Stimulated activated CD4-positive, alpha-beta T cell treated with anti-CD3 and anti-CD28 coated beads, Interleukin-1b, Interleukin-23, amount 100 ng/mL, for 1 hour (primary cell): ENCODE measurements at places on chromosomes 1 and 21.

GRCh38 chr1:173392895-173393658, 84.1 kb upstream of the PRDX6 start:
- DNase-seq = no peak

DNA sequence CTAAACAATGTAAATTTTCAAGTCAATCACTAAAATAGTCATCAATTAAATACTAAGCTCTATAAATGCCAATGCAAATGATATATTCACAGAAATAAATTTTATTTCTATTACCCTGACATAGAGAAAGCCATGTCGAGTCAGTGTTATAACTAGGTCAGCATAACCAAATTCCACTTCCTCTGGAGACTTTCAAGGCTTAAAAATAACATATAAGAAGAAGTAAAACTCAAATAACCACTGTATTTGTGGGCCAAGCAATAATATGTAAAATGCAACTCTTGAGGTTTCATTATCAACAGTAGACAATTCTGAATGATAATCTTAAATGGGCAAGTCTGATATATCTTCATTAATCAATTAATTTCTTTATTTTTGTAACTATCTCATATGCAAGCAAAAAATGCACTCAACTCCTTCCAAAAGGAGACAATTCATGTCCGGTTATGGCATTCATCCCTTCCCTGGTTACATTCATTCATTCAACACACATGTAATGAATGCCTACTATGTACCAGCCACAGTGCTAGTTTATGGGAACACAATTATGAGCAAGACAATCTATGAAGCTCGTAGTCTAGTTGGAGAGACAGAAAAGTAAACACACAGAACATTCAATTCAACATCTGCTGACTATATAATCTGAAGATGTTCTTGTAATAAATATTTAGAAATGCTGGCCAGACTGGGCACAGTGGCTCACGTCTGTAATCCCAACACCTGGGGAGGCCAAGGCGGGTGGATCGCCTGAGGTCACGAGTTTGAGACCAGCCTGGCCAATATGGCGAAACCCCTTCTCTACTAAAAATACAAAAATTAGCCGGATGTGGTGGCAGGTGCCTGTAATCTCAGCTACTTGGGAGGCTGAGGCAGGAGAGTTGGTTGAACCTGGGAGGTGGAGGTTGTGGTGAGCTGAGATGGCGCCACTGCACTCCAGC, 37.1 kb upstream of the CAP1 start:
- DNase-seq = no peak

DNA sequence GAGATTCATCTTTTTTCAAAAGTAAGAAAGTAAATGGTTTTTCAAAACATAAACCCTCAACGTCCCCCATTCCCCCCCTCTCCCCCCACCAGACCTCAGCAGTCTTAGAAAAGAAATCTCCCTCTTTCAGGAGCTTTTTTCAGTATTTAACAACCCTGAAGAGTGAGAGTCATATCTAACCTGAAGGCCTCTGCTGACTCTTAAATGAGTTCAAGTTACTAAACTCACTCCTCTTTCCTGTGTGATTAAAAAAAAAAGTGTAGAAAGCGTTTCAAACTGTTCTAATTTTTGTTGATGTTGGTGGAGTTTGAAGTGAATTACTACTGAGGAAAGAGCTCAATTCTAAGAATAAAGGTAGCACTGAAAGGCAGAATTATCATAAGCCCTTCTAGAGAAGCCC, 93.7 kb downstream of the VAV3 start:
- no peak for DNase-seq

DNA sequence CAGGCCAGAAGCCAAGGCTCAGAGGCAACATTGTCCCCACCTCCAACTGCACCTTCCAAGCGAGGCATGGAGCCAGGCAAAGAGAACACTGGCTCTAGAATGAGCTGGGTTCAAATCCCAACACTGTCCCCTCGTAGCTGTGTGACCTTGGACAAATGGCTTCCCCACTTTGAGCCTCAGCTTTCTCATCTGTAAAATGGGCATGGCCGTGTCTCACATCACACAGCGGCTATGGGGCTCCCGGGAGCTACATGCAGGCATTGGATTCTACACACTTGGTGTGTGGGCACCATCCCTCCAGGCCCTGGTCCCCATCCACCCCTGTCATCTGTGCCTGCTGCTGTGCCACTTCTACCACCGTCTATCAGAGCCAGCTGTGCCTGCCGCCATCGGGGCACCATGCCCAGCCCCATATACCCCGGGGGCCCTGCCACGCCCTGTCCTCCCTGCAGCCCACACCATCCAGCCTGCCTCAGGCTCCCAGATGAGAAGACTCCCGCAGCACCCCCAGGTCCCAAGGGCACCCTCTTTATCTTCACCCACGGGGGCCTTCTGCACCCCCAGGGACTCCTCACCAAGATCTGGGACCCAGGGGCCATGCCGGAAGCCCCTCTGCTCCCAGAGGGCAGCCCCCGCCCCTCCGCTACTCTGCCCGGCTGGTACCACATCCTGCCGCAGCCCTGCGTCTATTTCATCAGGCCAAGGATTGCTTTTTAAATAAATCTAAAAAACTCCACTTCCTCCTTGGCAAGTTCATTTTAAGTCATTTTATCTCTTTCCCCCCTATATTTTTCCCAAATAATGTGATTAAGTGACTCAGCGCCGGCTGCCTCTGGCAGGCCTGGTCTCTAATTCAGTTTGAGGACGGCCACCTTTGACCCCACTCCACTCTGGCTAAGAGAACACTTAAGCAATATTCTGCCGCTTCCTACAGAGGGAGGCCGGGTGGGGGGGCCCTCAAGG, 107.8 kb upstream of the TARDBP start:
- no peak for DNase-seq

DNA sequence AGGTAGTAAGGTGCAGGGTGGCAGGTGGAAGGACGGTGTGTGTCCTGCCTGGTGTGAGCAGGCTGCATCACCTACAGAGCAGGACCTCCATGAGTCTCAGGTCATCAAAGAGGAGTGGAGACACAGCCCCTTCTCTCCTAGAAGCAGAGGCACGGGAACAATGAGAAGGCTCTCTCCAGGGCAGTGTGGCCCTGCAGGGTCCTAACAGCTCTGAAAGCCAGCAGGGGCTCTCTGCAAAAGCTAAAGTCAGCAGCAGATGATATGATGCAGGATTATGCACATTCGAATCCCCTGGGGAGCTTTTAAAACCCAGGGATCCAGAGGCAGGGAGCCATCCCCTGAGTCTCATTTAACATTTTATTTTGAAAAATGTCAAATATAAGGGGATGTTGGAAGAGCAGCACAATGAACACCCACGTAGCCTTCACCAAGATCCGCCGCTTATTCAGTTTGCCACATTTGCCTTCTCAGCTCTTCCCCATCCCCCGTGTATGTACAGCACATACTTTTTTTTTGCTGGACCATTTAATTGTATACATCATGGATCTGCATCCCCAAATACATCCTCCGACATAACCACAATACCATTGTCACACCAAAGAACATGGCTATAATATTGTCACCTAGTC, 88.1 kb downstream of the CNIH3 start:
- DNase-seq = no peak

DNA sequence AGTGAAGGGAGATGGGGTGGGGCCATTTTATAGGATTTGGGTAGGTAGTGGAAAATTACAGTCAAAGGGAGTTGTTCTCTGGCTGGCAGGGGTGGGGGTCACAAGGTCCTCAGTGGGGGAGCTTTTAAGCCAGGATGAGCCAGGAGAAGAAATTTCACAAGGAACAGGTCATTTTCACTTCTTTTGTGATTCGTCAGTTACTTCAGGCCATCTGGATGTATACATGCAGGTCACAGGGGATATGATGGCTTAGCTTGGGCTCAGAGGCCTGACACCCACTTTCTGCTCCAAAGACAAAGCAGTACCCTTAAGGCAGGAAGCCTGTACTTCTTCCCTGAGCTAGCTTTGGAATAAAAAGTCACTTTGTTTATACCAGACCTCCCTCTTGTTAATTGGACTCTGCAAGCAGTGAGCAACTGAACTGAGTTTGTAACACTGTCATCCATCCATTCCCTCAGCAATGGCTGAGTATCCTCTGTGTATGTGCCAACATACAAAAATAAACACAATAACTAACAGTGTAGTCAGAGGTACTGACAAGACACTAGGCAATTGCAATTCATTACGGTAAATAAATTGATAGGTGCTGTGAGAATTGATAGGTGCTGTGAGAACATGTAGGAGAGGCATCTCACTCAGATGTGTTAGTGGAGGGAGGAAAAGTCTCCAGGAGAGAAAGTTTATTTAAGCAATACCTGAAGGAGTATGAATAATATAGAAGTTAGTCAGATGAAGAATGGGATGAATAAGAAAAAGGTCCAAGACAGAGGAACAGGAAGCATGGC, 14.7 kb upstream of the RGS2 start:
- DNase-seq = no peak

DNA sequence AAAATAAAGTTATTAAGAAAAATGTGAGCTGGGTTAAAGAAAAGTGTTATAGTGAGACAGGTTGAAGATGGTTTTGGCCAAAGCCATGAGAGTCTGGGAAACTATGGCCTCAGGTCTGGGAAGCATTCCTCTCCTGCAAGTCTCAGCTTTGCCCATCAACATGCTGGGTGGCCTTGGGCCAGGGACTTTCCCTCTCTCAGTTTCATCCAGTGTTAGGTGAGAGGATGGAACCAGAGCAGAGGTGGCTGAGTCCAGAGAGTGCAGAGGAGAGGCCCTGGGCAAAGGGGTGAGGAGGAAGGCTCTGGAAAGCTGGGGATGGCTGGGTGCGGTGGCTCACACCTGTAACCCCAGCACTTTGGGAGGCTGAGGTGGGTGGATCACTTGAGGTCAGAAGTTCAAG, 10.5 kb downstream of the PADI2 start:
- DNase-seq = no peak

- no peak for DNase-seq
Observed at GRCh38 chr1:212291505-212292134, 6.4 kb downstream of the PPP2R5A start.

- no peak for DNase-seq
Observed at GRCh38 chr1:237016626-237017025, 12.4 kb upstream of the MT1HL1 start.

DNA sequence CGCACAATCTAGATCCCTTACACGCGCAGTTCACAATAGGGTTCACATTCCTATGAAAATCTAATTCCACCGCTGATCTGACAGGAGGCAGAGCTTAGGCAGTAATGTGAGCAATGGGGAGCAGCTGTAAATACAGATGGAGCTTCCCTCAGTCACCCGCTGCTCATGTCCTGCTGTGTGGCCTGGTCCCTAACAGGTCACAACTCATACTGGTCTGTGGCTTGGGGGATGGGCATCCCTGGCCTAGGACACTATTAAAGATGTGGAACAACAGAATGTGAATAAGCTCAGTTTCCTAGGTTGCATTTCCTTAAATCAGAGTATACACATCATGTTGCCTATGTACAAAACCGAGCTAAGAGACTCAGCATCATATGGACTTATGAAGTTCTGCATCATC, 16.2 kb downstream of the IFI44 start:
- DNase-seq = no peak

GRCh38 chr1:42340901-42341300, 5.9 kb upstream of the FOXJ3 start:
- DNase-seq = no peak

DNA sequence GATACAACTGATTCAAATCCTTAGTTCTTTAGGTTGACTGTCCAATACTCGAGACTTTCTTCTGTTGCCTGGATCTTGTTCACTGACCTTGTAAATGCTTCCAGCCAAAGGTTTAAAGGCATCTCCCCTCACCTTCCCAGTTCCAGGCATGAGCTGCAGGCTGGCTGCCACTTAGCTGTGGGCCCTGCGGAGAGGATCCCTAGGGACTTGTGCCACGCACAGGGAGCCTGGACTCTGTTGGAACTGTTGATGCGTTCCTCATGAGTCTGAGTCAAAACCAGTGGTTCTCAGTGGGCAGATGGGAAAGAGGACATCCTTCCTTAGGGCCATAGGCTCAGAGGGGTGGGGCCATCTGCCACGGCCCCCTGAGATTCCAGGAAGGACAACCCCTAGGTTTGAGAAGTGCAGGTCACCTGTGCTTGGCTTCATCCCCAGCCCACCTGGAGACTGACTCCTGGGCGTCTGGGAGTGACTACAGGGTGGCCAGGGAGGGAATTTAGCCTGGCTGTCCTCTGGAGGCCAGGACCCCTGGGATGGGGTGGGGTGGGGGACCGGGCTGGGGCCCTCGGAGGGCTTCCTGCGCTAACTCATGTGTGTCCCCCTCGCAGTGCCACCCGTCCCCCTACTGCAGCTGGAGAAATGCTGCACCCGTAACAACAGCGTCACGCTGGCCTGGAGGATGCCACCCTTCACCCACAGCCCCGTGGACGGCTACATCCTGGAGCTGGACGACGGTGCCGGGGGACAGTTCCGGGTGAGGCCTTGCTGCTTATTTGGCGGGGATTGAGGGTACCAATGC, 37.6 kb upstream of the GNPAT start:
- DNase-seq = no peak

DNA sequence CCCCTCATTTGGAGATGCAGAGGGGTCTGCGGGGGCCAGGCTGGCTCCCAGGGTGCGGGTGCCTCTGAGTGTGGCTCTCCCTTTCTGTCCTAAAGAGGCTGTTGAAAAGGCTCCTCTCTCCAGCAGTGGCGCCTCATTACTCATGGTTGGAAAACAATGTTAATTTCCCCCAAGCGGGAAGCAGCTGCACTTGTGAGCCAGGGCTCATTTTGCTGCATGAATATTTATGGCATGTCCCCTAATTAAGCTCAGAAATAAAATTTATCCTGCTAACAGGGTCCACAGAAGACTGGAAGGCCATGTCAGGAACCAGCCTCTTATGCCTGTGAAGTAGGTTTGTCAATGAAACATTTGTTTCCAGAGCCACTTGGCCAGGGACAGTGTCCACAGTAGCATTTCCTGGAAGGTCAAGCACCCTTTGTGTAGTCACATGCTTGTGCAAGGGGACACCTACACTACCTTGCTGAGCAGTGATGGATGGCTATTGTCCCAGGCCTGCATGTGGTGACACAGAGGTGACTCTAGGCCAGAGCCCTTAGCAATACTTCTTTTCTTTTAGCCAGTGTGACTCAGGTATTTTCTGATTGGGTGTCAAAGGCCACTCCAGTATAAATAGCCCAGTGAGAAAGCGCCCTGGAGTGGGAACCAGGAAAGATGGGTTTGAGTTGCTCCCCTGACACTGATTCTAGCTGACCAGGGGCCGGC, 259.0 kb downstream of the FOXD2 start:
- no peak for DNase-seq

DNA sequence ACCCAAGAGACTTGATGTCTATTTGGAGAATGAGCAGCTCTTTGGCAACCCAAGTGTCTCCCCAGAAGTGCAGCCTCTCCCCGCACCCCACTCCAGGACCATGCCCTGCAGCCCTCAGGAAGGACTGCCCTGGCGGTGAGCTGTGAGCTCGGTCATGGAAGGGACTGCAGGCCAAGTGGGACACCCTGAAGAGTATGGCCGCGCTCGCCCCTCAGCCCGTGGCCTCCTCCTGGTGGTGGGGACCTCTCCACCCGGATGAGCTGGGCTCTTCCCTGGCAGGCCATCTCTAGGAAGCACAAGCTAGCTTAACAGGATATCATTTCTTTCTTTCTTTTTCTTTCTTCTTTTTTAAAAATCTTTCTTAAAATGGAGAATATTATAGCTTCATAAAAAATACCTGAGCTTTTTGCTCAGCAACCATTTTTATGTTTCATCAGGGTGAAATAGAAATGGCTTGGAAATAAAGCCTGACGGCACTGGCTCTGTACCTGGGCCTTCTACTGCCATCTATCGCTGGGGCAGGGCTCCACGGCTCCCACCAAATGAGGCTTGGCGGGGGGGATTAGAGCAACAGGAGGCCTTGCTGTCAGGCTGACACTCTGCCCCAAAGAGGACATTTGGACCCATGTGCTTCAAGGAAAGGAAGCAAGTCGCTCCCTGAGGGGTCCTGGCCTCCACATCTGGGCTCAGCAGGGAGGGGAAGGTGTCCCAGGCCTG, 296.2 kb upstream of the VAMP3 start:
- no peak for DNase-seq
